ENCODE measurements at places on chromosomes 6 and 20.

- DNase-seq, result no peak
Observed at GRCh38 chr6:52999456-52999855, 4.4 kb upstream of the GSTA4 start.

DNA sequence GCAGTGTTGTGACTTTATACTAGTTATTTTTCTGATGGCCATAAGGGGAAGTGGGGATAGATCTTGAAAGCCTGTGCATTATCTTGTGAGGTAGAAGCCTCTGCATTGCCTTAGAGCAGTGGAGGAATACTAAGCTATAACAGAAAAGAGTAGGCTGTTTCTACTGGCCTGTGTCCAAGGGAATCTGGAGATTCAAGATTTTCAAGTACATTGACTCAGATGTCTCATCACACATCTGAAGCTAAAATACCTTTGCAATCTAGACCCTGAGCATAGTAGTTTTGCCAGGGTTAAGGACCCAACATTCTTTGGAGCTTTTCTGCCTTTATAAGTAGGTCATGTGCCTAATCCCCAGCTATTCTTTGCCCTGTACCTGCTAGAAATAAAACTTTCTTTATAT lies 272.3 kb downstream of the TENT5A start:
- DNase-seq, result no peak

DNA sequence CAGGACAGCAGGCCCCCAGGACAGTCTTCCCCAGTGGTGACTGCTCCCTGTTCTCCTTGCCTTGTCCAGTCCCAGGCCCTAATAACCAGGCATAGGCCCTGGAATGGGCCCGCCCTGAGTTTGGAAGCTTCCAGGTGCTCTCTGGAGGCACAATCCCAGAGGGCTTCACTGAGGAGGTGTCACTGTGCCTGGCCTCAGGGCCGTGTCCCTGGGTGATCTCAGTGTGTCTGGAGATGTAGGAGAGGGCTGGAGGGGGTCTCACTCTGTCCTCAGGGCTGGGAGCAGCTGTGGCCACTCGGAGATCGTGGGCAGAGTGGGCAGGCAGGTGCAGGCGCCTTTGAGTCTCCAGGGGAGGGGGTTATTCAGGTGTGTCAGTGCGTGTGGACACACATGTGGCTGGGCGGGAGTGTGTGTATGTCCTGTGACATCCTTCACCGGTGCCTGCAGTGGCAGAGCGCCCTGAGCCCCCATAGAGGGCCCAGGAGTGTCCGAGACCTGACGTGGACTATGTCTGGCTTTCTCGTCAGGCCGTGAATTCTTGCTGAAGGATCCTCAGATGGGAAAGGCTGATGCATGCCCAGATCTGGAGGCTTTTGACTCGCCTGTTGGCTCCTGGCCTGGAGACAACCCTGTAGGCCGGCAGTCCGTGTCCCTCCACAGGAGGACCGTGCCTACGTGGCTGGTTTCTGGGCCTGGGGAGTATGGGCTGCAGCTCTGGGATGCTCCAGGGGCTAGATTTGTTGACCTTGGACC lies 5.5 kb upstream of the NPBWR2 start:
- DNase-seq, result no peak

- DNase-seq, result no peak
Observed at GRCh38 chr6:21764989-21765388, 171.4 kb downstream of the SOX4 start.
